Colonic mucosa (tissue), 4 donors: ENCODE measurements at places on chromosomes 2 and 18. TPM values are rescaled to one million over a fixed set of nuclear protein-coding genes. Genes with fewer than 3 reads are reported as not detected.

DNA sequence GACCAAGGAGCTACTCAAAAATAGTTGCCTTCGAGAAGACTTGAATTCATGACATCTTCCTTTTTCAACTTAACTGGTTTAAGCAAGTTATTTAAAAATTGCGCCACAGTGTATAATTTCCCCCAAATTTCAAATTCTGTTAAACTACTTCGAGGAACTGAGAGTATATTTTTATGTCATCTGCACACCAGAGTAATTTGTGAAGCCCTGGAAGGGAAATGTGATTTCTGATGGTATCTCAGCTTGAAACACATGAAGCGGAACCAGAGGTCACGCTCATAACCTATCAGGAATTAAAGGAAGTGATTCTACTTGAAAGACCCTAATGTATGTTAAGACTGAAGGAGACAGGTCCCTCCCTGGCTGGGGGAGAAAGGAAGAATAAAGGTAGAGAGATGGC lies 33.9 kb upstream of the DARS1 start:
- no peak for DNase-seq

- DNase-seq: no peak
Observed at GRCh38 chr2:54955358-54956110, 94.7 kb downstream of the RTN4 start.

GCG gene
- 81.3 TPM for total RNA-seq

WIPF1 gene
- total RNA-seq: 21.4 TPM

DNA sequence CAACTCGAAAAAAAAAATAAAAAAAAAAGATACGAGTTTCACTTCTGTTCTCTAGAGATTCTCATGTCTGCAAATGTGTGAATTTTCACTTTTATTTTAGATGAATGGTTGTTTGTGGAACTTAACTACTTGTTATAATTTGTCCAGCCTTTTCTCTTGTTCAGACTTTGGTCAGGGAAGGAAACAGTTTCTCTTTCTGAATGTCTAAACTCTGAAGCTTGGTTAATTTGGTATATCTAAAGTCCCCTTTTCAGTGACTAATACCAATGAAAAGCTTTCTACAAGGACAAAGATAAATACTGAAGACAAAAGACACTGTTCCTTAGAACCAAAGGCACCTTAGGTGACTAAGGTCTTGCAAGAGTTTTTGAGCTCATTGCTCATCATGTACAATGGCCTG lies 144.4 kb upstream of the PIEZO2 start:
- no peak for DNase-seq
